ENCODE measurements at places on chromosomes 13 and 19.

DNA sequence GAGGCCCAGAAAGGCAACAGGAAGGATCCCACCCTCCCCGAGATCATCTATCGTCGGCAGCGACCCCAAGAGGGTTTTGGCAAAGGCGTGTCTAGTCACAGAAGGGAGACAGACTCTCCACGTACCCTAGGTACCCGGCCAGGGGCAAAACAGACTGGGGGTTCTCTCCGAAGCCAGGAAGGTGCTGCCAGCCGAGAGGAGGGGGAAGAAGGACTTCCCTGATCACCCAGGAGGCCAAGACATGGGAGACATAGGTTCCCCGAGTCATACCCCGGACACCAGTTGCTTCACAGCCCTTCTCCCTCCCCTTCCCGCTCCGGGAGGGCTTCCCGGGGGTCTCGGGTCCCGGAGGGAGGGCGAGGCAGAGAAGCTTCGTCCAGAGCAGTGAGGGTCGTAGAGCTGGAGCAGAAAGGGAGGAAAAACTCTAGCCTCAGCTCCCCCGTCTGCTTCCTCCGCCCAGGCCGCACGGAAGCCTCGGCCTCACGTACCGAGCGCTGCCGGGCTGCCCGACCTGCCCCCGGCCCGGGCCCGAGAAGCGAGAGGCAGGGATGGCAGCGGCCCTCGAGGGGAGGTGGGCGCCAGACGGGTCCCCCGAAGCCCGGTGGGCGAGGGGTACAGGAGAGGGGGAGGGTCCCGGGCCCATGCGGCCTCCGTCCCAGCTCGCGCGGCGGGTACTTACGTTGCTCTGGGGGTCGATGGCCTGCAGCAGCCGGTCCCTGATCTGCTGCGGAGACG lies 644 bp downstream of the MED26 start:
- DNase-seq, result peak; percentile 71

GRCh38 chr13:101838323-101838722 lies 385.8 kb downstream of the ITGBL1 start:
- DNase-seq, result no peak

DNA sequence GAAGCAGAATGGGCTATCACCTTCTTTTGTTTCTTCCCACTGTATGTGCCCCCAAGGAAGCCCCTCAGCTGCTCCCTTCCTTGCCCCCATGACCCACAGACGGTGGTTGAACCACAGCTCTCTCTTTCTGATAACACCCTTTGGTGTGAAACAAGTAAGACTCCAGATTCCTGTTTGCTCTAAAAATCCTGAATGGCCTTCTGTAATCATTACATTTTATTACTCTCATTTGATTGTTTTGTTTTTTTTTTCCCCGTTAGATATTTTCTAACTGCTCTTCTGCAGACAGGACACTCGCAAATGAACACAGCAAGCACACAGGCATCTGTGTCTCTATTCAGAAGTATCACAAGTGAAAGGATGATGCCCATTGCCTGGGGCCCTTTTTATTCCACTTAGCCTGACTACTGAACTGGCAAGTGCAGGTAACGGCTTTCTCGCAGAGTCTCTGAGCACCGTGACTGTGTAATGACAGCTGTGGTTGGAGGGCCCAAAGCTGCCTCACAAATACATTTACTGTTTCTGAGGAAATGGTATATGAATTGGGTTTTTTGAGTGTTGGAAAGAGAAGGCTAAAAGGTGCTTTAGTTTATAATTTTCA lies 59.3 kb downstream of the OXGR1 start:
- no peak for DNase-seq

DNA sequence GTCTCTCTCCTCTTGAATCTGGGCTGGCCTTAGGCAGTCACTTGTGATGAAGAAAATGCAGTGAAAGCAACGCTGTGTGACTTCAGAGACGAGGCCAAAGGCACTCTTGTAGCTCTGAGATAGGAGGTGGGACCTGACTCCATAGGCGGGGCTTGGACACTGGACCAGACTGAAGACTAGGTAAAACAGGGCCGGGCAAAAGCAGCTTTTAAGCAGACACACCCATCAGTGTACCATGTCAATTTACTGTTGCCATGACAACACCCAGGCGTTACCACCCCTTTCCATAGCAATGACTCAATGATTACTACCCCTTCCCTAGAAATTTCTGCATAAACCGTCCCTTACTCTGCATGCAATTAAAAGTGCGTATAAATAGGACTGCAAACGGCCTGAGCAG lies 6.6 kb upstream of the EID2 start:
- DNase-seq, result no peak

- no peak for DNase-seq
Measured at GRCh38 chr19:35483089-35483488, 7.2 kb downstream of the KRTDAP start.

DNA sequence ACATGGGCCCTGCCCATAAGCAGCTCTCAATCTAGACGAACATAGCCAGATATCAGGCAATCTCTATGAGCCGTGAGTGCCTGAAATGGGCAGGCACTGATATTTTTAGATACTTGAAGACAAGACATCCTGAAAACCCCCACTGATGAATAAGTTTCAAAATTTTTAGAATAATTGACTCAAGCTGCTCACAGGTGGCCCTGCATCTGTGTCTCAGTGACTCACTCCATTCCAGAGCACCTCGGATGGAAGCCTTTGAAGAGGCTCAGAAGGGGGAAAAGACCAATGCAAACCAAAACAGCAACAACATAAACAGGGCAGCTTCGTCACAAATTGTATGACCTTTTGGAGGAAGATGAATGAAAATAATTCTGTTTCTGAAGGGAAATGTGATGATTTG lies 42.8 kb upstream of the SLC46A3 start:
- DNase-seq, result no peak

- no peak for DNase-seq
Measured at GRCh38 chr13:52760077-52760476, 20.5 kb upstream of the CNMD start.

DNA sequence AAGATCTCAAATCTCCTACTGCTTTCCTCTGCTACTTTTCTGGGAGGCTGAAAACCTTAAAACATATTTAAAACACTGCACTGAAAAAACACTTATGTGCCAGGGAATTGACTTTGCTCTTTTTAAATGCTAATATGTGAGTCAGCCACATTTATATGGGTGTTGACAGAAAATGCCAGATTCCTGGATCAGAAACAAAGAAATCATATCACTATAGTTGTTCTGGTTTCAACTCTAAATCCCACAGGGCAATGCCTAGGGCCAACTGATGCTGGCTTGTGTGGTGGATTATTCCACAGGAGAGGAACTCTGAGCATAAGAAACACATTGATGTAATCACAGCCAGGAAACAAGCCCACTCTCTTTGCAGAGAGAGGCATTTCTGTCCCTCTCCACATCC lies 1439.0 kb upstream of the SPRY2 start:
- no peak for DNase-seq

DNA sequence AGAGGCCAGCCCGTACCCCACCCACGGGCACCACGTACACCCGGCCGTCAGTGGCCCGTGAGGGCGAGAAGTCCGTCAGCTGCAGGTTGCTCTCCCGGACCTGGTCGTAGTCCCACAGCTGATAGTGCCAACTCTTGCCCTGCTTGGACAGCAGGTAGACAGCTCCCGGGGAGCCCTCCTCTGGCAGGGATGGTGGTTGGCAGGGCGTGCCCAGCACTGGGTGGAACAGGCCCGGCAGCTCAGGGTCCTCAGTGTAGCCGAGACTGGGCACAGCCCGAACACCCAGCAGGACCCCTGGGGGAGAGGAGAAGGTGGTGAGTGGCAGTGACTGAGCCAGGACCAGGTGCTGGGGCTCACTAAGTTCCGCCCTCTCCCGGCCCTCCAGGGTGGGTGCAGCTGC lies 7.8 kb downstream of the ACTMAP start:
- no peak for DNase-seq

DNA sequence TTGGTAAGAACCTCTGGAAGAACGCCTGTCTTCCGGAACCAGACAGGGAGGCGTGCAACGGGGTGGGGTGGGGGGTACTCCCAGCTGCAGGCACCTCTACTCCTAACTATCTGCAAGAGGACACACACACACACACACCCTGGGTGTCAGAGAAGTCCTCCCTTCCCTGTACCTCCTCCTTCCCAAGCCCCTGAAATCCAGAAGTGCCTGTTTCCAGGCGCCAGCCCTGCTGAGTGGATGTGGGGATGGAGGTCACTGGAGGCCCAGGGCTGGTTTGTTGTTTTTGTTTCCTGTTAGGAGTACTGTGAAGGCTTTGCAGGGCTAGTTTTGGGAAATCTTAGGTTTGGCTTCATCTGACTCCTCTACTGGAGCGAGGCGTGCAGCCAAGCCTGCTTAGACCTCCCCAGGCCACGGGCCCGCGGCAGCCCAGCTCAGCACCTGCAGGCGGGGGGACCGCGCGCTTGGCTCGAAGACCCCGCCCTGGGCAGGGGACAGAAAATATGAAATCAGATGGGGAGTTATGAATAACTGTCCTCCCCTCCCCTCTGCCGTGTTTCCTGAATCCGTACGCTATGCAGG lies 36.4 kb downstream of the SOX1 start:
- no peak for DNase-seq

GRCh38 chr19:55640043-55640576 lies 692 bp upstream of the ZNF580 start:
- DNase-seq, result peak; percentile 88

- no peak for DNase-seq
Measured at GRCh38 chr13:94609196-94609595, 7.5 kb downstream of the GPR180 start.
